ENCODE measurements at places on chromosomes 1 and 21. TPM values are rescaled to one million over a fixed set of nuclear protein-coding genes. Genes with fewer than 3 reads are reported as not detected.
A peak's percentile ranks its signal among the peaks of the same experiment; 100 is the strongest.

- H3K36me3 ChIP-seq = no peaks in the 10 kb centered on the region
- no peak overlapping the region for H3K4me3 ChIP-seq
- H3K4me1 ChIP-seq = no peaks in the 10 kb centered on the region
- no peak overlapping the region for H3K27ac ChIP-seq
- no peak for DNase-seq
Observed at GRCh38 chr1:48532976-48533375, 61.0 kb upstream of the SPATA6 start.

DNA sequence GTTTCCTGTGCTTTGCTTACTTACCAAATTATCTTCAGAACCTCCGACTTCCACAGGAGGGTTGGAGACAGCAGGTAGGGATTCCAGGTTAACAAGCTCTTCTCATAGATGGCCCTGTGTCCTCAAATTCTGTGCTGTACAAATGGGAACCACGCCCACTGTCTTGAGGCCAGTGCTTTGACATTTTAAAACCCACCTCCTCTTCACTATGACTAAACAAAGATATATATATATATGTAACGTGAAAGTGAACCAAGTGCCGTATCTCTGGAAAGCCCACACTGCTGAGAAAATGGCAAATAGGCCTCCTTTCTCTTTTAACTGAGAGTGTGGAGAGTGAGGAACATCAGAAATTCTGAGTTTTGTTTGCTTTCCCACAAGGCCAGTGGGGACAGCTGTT is 99.6 kb downstream of the ZBTB18 start:
- no peaks in the 10 kb centered on the region for H3K27me3 ChIP-seq
- H3K4me1 ChIP-seq = no peaks in the 10 kb centered on the region
- DNase-seq = no peak
- H3K36me3 ChIP-seq = no peaks in the 10 kb centered on the region
- no peak overlapping the region for H3K27ac ChIP-seq

The KRTAP7-1 gene
- not detected for total RNA-seq

- H3K4me1 ChIP-seq = no peaks in the 10 kb centered on the region
- no peak for DNase-seq
- H3K27me3 ChIP-seq = no peaks in the 10 kb centered on the region
- H3K36me3 ChIP-seq = no peaks in the 10 kb centered on the region
- H3K4me3 ChIP-seq = no peak overlapping the region
Observed at GRCh38 chr1:180136331-180136967, 18.2 kb upstream of the QSOX1 start.

- H3K27ac ChIP-seq = no peak overlapping the region
- H3K4me1 ChIP-seq = peaks cover 5% of the 10 kb centered on the region
- H3K27me3 ChIP-seq = no peaks in the 10 kb centered on the region
- DNase-seq = peak; percentile 36
Observed at GRCh38 chr21:34227386-34227852, 136.4 kb upstream of the KCNE2 start.

DNA sequence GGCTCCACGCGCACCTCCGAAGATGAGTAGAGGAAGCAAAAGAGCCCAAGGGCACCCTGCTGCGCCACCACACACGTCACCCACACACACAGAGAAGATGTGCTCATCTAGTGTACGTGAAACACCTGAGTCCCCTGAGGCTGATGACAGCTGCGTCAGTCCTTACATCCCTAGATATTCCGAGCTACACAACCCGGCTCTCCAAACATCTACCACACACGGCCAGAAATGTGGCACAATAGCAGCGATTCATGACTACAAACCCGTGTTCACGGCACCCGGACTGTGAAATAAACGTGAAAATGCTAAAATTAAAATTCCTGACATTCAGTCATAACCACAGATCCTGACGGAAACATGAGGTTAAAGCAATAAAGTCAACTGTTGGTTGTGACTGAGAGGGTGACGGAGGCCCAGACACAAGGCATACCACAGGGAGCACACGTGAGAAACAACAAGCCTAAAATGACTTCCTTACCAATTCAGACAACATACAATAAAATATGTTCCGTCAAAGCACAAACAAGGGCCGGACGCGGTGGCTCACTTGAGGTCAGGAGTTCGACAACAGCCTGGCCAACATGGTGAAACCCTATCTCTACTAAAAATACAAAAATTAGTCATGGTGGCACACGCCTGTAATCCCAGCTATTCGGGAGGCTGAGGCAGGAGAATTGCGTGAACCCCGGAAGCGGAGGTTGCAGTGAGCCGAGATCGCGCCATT is 7.3 kb downstream of the SSU72 start:
- H3K36me3 ChIP-seq = peaks cover 29% of the 10 kb centered on the region
- no peaks in the 10 kb centered on the region for H3K4me1 ChIP-seq
- H3K27ac ChIP-seq = no peak overlapping the region
- no peak overlapping the region for H3K4me3 ChIP-seq

- no peaks in the 10 kb centered on the region for H3K36me3 ChIP-seq
- H3K4me3 ChIP-seq = no peak overlapping the region
- no peak overlapping the region for H3K27ac ChIP-seq
Observed at GRCh38 chr1:240575981-240576662, 35.8 kb downstream of the GREM2 start.

The CLCA2 gene
- 0.17 TPM for total RNA-seq

The AIRE gene
- 0.37 TPM for total RNA-seq

The SERPINC1 gene
- total RNA-seq = not detected

DNA sequence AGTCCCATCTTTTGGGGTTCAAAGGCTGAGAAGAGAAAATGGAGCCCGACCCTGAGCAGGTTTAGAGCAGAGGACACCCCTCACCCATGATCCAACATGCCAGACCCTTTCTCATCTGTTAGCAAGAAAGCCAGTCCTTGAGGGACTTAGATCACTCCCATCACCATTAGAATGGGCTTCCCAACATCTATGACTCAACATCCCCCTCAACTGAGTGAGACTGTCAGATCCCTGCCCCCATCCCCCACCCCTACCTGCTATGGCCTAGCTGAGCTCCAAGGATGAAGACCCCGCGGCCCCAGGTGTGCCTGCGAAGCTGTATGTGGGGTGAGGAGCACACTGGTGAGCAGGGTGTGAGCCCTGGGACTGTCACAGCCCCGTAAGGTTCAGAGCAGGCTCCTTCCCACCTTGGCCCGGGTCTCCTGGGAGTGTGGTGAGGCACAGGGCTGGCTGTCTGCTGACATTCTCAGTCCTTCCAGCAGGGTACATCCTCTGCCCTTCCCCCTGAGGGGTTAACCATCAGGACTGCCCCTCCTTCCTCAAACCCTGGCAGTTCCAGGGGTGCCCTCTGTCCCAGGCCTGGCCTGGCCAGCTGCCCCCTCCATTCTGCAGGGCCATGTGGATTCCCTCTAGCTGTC is 21.4 kb upstream of the BLACAT1 start:
- H3K4me1 ChIP-seq = no peaks in the 10 kb centered on the region
- no peaks in the 10 kb centered on the region for H3K36me3 ChIP-seq
- peaks cover 3% of the 10 kb centered on the region for H3K27me3 ChIP-seq
- H3K4me3 ChIP-seq = no peak overlapping the region
- H3K27ac ChIP-seq = no peak overlapping the region

The BEND5 gene
- total RNA-seq = 3.2 TPM

DNA sequence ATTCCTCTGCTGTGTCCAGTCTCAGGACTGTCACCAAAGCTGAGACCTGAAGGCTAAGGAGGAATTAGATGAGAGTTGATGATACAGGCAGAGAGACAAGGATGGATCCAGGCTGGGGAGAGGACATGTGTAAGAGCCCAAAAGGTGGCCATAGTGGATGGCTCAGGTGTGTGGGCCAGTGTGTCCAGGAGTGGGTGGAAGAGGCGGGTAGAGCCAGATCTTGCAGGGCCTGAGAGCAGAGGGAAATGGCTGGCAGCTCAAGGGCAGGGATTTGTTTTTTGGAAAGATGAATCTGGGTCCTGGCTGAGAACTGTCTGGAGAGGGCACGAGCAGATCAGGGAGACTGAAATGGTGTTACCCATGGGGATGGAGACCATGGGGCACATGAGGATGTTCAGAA is 38.1 kb downstream of the AZIN2 start:
- no peak overlapping the region for H3K27ac ChIP-seq
- H3K27me3 ChIP-seq = no peaks in the 10 kb centered on the region
- no peaks in the 10 kb centered on the region for H3K36me3 ChIP-seq
- H3K4me1 ChIP-seq = no peaks in the 10 kb centered on the region

The IGSF3 gene
- total RNA-seq = 48.5 TPM

DNA sequence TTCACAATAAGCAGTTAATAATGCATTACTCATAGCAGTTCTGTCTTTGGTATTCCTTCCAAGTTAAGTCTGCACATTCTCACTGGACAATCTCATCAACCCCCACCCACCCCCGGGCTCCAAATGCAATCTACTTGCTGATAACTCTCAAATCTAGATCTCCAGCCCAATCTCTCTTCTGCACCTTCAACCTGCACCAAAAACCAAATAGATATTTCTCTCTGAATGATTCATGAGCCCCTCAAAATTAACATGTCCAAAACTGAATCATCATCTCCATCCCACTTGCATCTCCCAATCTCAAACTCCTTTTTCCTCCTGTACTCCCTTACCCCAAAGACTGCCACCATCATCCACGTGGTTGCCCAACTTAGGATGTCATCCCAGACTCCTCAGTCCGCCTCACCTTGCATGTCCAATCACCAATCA is 2.7 kb downstream of the DOCK7 start:
- H3K4me3 ChIP-seq = no peak overlapping the region
- H3K4me1 ChIP-seq = peaks cover 24% of the 10 kb centered on the region
- no peak overlapping the region for H3K27ac ChIP-seq

- H3K36me3 ChIP-seq = no peaks in the 10 kb centered on the region
- no peak overlapping the region for H3K4me3 ChIP-seq
- no peak for DNase-seq
- H3K27ac ChIP-seq = no peak overlapping the region
- H3K27me3 ChIP-seq = no peaks in the 10 kb centered on the region
Observed at GRCh38 chr1:7263021-7263960, 478.0 kb downstream of the CAMTA1 start.

- no peak overlapping the region for H3K4me3 ChIP-seq
- H3K36me3 ChIP-seq = no peaks in the 10 kb centered on the region
- no peak overlapping the region for H3K27ac ChIP-seq
- no peaks in the 10 kb centered on the region for H3K27me3 ChIP-seq
- no peaks in the 10 kb centered on the region for H3K4me1 ChIP-seq
Observed at GRCh38 chr1:50620680-50621329, 197.6 kb upstream of the DMRTA2 start.

GRCh38 chr21:36689324-36689723 is 9.6 kb upstream of the SIM2 start:
- no peaks in the 10 kb centered on the region for H3K36me3 ChIP-seq
- no peak overlapping the region for H3K4me3 ChIP-seq
- H3K27me3 ChIP-seq = peaks cover 59% of the 10 kb centered on the region

GRCh38 chr21:39430457-39430856 is 15.1 kb downstream of the LCA5L start:
- no peaks in the 10 kb centered on the region for H3K4me1 ChIP-seq
- no peak overlapping the region for H3K27ac ChIP-seq
- no peak overlapping the region for H3K4me3 ChIP-seq
- no peak for DNase-seq
- no peaks in the 10 kb centered on the region for H3K27me3 ChIP-seq

The C1orf87 gene
- 13.8 TPM for total RNA-seq

The HEATR1 gene
- 32.0 TPM for total RNA-seq

GRCh38 chr1:110424699-110425611 is 17.5 kb upstream of the LAMTOR5 start:
- no peaks in the 10 kb centered on the region for H3K36me3 ChIP-seq
- H3K4me1 ChIP-seq = no peaks in the 10 kb centered on the region
- no peak overlapping the region for H3K4me3 ChIP-seq
- H3K27ac ChIP-seq = no peak overlapping the region

- H3K4me3 ChIP-seq = no peak overlapping the region
- no peaks in the 10 kb centered on the region for H3K27me3 ChIP-seq
- peak; percentile 34 for DNase-seq
- no peak overlapping the region for H3K27ac ChIP-seq
- no peaks in the 10 kb centered on the region for H3K4me1 ChIP-seq
- H3K36me3 ChIP-seq = no peaks in the 10 kb centered on the region
Observed at GRCh38 chr1:9835758-9836631, 12.2 kb upstream of the CLSTN1 start.

GRCh38 chr21:42027822-42028765 is 17.9 kb upstream of the ZBTB21 start:
- H3K27ac ChIP-seq = no peak overlapping the region
- no peak for DNase-seq
- H3K27me3 ChIP-seq = no peaks in the 10 kb centered on the region
- no peak overlapping the region for H3K4me3 ChIP-seq
- no peaks in the 10 kb centered on the region for H3K36me3 ChIP-seq
- peaks cover 24% of the 10 kb centered on the region for H3K4me1 ChIP-seq

The ESRRG gene
- total RNA-seq = 2.4 TPM

- H3K4me1 ChIP-seq = no peaks in the 10 kb centered on the region
- no peak overlapping the region for H3K27ac ChIP-seq
- DNase-seq = peak; percentile 3
- H3K27me3 ChIP-seq = no peaks in the 10 kb centered on the region
- no peak overlapping the region for H3K4me3 ChIP-seq
Observed at GRCh38 chr21:45270306-45270821, 17.3 kb downstream of the POFUT2 start.

GRCh38 chr1:196951711-196952394 is 8.3 kb downstream of the CFHR2 start:
- no peaks in the 10 kb centered on the region for H3K36me3 ChIP-seq
- DNase-seq = no peak
- no peaks in the 10 kb centered on the region for H3K27me3 ChIP-seq
- no peak overlapping the region for H3K4me3 ChIP-seq

The EDEM3 gene
- total RNA-seq = 54.9 TPM

GRCh38 chr1:117814856-117815797 is 114.3 kb downstream of the GDAP2 start:
- H3K4me1 ChIP-seq = peaks cover 2% of the 10 kb centered on the region
- DNase-seq = no peak
- H3K4me3 ChIP-seq = no peak overlapping the region
- H3K27ac ChIP-seq = no peak overlapping the region

DNA sequence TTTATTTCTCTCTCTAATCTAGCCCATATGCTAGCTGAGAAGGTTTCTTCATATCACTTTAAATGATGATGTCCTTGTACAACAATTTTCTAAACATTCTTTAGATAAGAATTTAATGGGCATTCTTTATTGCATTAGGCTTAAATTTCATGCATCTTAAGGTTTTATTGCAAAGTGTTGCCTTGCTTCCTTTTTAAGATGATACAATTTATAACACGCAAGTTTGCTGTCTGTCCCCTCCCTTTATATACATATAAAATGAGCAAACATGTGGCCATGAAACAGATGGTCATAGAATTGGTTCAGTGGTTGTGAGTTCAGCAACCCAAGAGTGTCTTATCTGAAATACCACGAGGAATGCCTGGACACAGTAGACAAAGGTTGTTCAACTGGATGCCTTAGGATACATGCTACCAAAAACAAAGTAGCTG is 12.1 kb downstream of the NBPF3 start:
- H3K4me3 ChIP-seq = no peak overlapping the region
- DNase-seq = no peak
- H3K27ac ChIP-seq = no peak overlapping the region
- no peaks in the 10 kb centered on the region for H3K36me3 ChIP-seq
- no peaks in the 10 kb centered on the region for H3K4me1 ChIP-seq

GRCh38 chr21:41537356-41537755 is 29.4 kb upstream of the TMPRSS2 start:
- peaks cover 2% of the 10 kb centered on the region for H3K27me3 ChIP-seq
- peak overlapping the region; percentile 44 for H3K27ac ChIP-seq
- H3K4me1 ChIP-seq = peaks cover 16% of the 10 kb centered on the region
- no peak overlapping the region for H3K4me3 ChIP-seq

- H3K27me3 ChIP-seq = no peaks in the 10 kb centered on the region
- H3K36me3 ChIP-seq = no peaks in the 10 kb centered on the region
- no peaks in the 10 kb centered on the region for H3K4me1 ChIP-seq
Observed at GRCh38 chr1:100791586-100791985, 72.0 kb downstream of the VCAM1 start.

- H3K4me1 ChIP-seq = peaks cover 8% of the 10 kb centered on the region
- no peaks in the 10 kb centered on the region for H3K27me3 ChIP-seq
- no peak overlapping the region for H3K27ac ChIP-seq
- H3K36me3 ChIP-seq = no peaks in the 10 kb centered on the region
Observed at GRCh38 chr1:153485863-153486262, 25.4 kb upstream of the S100A7 start.

The KCNJ15 gene
- 79.1 TPM for total RNA-seq

The PYHIN1 gene
- 0.95 TPM for total RNA-seq

The SPRR4 gene
- total RNA-seq = not detected

The AVPR1B gene
- total RNA-seq = not detected

The LHX8 gene
- not detected for total RNA-seq

All from lung (tissue), 17 donors.